Endothelial cell of coronary artery (primary cell): ENCODE measurements at places on chromosomes 12 and 14. TPM values are rescaled to one million over a fixed set of nuclear protein-coding genes. Genes with fewer than 3 reads are reported as not detected.

CLEC9A gene
- not detected in 2 replicates for total RNA-seq

MYO1A gene
- total RNA-seq: under 0.01 TPM in 1 of 2 replicates, not detected in the other

SYNE3 gene
- 4.5 and 6.3 TPM in 2 replicates for total RNA-seq

MIP gene
- not detected in 2 replicates for total RNA-seq

DEGS2 gene
- total RNA-seq: 0.09 TPM in 1 of 2 replicates, not detected in the other

POTEG gene
- total RNA-seq: not detected in 2 replicates

BATF gene
- total RNA-seq: 0.66 TPM in 1 of 2 replicates, not detected in the other

DDIT3 gene
- 6.0 and 10.1 TPM in 2 replicates for total RNA-seq

BDKRB1 gene
- total RNA-seq: not detected in 2 replicates

P2RX2 gene
- total RNA-seq: not detected in 2 replicates

AQP5 gene
- total RNA-seq: 0.09 and 1.8 TPM in 2 replicates

IFNG gene
- total RNA-seq: not detected in 2 replicates

PRIMA1 gene
- total RNA-seq: not detected in 2 replicates

FAM90A1 gene
- 0.09 TPM in 1 of 2 replicates, not detected in the other for total RNA-seq

OR4E2 gene
- total RNA-seq: not detected in 2 replicates

AVPR1A gene
- not detected in 2 replicates for total RNA-seq

TAS2R9 gene
- 0.09 TPM in 1 of 2 replicates, not detected in the other for total RNA-seq

PCED1B gene
- 0.45 and 0.66 TPM in 2 replicates for total RNA-seq

TEX22 gene
- 0.09 and 0.27 TPM in 2 replicates for total RNA-seq

USP44 gene
- 0.63 and 0.85 TPM in 2 replicates for total RNA-seq

GPR84 gene
- under 0.01 TPM in 1 of 2 replicates, not detected in the other for total RNA-seq

LHX5 gene
- total RNA-seq: not detected in 2 replicates

E2F7 gene
- 7.8 and 9.8 TPM in 2 replicates for total RNA-seq

CLEC2B gene
- total RNA-seq: 10.3 and 36.7 TPM in 2 replicates

RACGAP1 gene
- total RNA-seq: 29.2 and 54.1 TPM in 2 replicates

CKB gene
- total RNA-seq: 3.5 and 8.6 TPM in 2 replicates

CCDC175 gene
- not detected in 2 replicates for total RNA-seq

CSRP2 gene
- 3.9 and 4.8 TPM in 2 replicates for total RNA-seq

RNASE1 gene
- 46.7 and 82.6 TPM in 2 replicates for total RNA-seq

GPR132 gene
- 0.18 TPM in 1 of 2 replicates, not detected in the other for total RNA-seq

TAS2R20 gene
- total RNA-seq: 1.9 and 4.1 TPM in 2 replicates

NUP37 gene
- total RNA-seq: 35.0 and 40.7 TPM in 2 replicates

ENDOU gene
- total RNA-seq: 0.09 TPM in 1 of 2 replicates, not detected in the other

PMCH gene
- total RNA-seq: 0.09 and 0.72 TPM in 2 replicates

GPRC5A gene
- 13.3 and 36.0 TPM in 2 replicates for total RNA-seq

KRT75 gene
- total RNA-seq: not detected in 2 replicates

RTN1 gene
- 0.28 and 1.3 TPM in 2 replicates for total RNA-seq

GALNT9 gene
- total RNA-seq: 0.36 and 1.1 TPM in 2 replicates

LRFN5 gene
- total RNA-seq: under 0.01 and 0.47 TPM in 2 replicates

FAR2 gene
- total RNA-seq: 34.2 and 40.8 TPM in 2 replicates

SIX6 gene
- total RNA-seq: not detected in 2 replicates

CCDC88C gene
- 25.3 and 27.3 TPM in 2 replicates for total RNA-seq

REP15 gene
- 1.5 and 1.7 TPM in 2 replicates for total RNA-seq

TRMT61A gene
- 7.1 and 7.2 TPM in 2 replicates for total RNA-seq
